Activated CD4-positive, alpha-beta T cell treated with anti-CD3 and anti-CD28 coated beads, Interleukin-2, amount 50 U/mL, for 48 hours (primary cell): ENCODE measurements at places on chromosomes 6 and 20.

- DNase-seq, result no peak
Observed at GRCh38 chr20:47468290-47469050, 33.2 kb upstream of the NCOA3 start.

DNA sequence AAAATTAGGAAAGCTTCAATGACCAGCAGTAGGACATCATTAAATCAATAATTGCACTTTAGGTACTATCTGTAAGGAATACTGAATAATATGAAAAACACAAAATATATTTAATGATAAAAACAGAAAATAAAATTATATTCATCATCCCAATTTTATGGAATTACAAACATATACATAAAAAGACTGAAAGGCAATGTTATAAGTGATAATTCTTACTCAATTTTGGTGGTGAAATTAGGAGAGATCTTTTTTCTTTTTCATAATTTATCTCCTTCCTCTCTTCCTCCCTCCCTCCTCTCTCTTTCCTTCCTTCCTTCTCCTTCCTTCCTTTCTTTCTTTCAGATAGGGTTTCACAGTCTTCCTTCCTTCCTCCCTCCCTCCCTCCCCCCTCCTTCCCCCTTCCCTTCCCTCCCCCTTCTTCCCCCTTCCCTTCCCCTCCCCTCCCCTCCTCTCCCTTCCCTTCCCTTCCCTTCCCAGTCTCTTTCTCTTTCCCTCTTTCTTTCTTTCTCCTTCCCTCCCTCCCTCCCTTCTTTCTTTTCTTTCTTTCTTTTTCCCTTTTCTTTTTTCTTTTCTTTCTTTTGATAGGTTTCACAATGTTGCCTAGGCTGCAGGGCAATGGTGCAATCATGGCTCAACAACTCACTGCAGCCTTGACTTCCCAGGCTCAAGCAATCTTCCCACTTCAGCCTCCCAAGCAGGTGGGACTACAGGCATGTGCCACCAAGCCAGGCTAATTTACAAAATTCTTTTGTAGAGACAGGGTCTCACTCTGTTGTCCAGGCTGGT, 36.8 kb downstream of the RSPH3 start:
- DNase-seq, result no peak

DNA sequence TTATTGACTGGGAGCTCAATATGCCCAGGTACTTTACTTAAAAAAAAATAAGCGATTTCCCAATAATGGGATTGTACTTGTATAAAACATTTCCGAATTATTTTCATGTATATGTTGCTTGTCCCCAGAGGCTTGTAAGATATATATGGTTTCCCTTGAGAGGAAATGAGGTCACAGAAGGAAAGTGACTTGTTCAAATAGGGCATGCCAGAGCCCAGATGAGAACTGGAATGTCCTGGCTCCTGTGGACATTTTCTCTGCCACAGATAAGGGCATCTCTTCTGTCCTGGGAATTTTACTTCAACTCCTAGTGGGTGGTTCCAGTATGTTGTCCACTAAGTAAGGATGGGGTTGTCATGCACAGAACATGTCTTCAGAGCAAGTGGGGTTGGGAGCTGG, 63.0 kb downstream of the LYRM2 start:
- DNase-seq, result no peak

DNA sequence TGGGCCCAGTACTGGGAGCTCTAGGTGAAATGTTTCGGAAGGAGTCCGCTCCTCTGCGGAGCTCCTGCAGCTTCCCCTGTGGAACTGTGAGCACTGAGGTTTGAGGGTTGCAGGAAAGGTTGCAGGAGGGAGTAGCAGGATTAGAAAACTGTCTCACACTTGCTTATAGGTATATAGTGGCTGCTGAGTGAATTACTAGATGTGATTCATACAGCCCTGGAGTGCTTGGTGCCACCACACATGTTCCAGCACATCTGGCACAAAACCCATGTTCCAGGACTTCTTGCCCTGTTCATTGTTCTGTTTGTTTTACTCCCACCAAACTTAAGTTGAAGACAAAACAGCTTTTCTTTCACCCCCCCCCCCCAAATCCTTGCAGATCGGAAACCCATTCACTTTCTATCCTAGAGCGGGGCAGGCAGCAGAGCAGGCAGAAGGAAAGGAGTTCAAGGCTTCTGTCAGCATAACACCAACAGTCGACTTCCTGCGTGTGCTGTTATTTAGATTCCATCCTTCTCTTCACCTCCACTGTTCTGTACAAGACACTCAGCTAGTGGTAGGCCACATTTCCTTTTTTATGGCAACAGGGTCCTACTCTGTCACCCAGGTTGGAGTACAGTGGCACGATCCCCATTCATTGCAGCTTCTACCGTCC, 669 bp upstream of the PEX6 start:
- DNase-seq, result no peak

GRCh38 chr6:52536424-52536916, 40.4 kb downstream of the TRAM2 start:
- DNase-seq, result no peak

GRCh38 chr6:18444111-18444510, 57.0 kb downstream of the RNF144B start:
- DNase-seq, result no peak

DNA sequence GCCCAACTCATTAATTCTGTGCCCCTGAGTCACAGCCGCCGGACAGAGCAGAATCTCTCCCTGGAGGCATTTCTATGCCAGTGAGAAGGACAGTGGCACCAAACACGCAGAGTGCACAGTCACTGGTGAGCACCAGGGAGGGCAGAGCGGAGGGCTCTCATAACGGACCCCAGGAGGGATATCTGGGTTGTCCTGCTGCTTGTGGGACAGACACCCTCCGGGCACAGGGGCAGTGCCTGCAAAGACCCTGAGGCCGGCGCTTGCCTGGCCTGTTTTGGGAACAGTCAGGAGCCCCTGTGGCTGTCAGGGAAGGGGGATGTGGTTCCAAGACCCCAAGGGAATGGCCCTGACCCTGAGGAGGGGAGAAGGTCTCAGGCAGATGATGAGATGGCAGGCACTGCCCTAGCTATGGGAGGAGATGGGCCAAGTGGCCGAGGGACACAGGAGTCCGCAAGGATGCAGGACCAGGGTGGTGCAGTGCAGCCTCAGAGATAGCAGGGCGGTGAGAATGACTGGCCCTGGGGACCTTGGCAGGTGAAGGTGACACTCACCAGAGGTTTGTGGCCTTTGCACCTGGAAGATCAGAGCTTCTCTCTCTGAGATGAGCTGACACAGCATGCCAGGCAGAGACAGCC, 270.8 kb downstream of the SMOC2 start:
- no peak for DNase-seq

DNA sequence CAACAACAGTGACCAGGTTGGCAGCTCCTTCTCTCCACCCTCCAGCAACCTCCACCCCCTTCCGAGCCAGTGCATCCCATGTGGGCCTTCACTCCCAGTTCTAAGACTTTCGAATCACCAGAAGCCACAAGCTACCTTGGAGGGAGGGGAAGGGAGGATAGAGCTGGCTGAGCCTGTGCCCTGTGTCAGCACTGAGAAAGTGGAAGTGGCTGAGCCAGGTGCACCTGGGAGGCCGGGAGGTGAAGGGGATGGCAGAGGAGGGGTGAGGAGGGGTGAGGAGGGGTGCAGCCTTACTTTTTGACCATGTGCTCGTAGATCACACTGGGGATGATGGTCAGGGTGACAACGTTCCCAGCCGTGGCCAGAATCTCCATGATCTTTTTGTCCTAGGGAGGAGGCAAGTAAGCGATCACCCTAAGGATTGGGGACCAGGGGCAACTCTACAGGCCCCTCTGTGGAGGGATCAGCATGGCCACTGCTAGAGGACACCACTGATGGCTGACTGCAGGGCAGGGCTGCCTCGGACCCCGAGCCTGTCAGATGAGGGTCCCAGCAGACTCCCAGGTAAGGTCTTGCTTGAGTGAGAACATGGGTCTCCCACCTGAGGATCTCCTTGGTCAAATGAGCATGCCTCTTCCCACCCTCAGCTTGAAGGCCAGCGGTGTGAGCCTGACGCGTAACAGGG, 18.3 kb downstream of the SDCBP2 start:
- DNase-seq, result no peak

GRCh38 chr20:3727401-3728021, 5.0 kb upstream of the HSPA12B start:
- no peak for DNase-seq

GRCh38 chr6:20253021-20253420, 40.8 kb upstream of the MBOAT1 start:
- DNase-seq, result no peak

DNA sequence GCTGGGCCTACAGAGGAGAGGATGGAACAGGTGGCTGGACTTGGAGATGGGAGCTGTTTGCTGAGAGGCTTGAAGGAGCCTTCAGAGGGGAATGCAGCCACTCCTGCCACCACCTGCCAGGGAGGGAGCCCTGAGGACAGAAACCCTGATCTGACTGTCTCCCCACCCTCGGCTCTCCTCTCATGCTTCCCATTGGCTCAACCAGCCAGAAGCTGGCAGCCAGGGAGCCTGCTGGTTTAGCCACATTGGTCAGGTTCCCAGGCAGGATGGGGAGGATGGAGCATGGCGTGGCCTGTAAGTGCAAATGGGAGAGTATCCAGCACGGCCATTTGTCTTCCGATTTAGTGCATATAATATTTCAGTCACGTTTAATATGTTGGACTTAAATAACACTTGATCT, 12.8 kb downstream of the TREM1 start:
- DNase-seq, result no peak

DNA sequence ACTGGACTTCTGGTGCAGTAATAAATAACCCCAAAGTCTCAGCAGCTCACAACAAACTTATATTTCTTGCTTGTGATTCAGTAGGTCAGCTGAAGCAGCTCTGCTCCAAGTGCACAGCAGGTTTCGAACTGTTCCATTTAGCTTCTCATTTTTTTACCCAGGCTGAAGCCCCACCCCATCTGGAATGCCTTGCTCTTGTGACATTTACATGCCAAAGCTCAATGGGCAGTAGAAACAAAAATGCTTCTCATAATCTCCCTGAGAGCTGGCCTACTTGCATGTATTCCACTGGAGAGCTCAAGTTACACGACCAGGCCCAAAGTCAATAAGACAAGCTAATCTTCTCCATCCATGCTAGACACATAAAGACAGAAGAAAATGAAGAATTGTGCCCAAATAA, 165.2 kb downstream of the HAO1 start:
- DNase-seq, result no peak

DNA sequence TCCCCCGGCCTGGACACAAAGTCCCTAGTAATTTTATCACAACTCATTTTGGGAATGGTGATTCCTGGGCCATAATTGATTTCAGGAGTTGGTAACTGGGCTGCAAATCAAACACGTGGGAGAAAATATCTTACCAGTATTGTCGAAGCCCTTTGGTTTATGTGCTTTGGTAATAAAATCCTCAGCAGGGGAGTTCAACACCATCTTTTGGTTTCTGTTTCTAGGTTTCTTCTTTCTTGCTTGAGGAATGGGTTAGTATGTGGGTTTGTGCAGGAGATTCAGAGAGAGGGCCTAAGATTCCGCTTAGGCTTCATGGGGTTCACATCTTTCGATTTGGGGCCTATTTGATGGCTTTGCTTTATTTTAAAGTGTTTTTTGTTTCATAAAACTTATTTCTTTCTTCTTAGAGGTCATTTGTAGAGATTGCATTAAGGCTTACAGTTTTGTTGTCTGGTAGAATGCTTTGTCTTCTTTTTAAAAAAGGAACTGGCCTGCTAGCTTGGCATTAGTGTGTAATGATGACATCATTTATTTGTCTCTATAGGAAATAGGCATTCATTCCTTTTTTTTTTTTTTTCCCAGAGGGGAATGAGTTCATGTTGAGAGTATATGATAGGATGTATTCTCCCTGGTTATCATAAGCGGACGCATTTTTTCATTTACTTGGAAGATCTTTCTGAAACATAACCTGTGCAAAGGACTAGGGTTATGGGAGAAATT, 45.8 kb downstream of the CYP24A1 start:
- no peak for DNase-seq

- no peak for DNase-seq
Observed at GRCh38 chr6:80336911-80337310, 230.4 kb downstream of the BCKDHB start.

DNA sequence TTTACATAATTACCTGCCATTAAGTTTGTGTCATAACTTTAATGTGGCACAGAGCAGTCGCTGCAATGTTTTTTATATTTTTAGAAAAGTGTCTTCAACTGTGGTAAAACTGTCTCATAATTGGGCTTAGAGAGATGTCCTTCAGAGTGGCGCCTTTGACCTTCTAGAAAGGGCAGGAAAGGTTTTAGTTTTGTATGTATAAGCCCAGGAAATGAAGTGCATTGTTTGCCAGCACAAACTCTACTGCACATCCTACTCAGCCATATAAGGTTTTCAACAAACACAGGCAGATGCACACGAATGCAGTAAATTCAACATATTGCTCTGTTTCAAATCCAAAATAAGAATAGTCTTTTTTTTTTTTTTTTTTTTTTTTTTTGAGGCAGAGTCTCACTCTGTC, 201.4 kb downstream of the ALDH8A1 start:
- no peak for DNase-seq

- DNase-seq, result no peak
Observed at GRCh38 chr20:57434390-57434700, 43.1 kb downstream of the RBM38 start.

GRCh38 chr6:1479095-1479494, 89.7 kb downstream of the FOXF2 start:
- DNase-seq, result no peak

DNA sequence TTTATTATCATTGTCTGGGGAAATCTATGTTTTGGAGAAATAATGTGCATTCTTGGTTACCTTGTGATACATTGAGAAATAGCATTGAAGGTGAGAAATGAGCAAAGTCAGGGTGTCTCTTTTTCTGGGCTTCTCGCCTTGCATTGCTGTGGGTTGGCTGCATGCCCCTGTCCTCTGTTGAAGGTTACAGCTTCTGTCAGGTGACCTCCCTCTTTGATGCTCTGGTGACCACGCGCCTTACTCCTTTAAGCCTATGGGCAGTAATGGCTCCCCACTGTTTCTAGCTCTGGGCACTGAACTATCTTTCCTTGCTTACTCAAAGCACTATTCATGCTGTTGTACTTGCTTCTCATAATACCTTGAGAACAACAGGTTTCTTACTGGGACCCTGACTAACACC, 14.6 kb downstream of the ADGRB3 start:
- DNase-seq, result no peak

DNA sequence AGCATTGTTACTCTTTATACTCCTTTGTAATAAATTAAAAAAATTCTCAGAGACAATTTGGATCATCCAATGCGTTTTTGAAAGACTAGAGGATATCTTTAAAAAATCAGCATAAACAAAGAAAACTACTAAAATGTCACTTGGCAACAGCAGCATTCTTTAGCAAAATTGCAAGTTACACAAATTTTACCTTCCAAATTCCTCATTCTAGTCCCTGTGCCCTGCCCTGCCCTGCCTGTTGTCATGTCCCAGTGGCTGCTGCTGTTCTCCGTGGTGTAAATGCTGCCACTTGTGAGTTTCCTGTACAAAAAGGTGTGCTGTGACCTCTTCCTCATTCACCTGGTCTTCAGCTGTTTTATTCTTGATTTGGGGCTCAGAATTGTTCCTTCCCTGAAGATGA, 83.2 kb downstream of the CDC5L start:
- no peak for DNase-seq

DNA sequence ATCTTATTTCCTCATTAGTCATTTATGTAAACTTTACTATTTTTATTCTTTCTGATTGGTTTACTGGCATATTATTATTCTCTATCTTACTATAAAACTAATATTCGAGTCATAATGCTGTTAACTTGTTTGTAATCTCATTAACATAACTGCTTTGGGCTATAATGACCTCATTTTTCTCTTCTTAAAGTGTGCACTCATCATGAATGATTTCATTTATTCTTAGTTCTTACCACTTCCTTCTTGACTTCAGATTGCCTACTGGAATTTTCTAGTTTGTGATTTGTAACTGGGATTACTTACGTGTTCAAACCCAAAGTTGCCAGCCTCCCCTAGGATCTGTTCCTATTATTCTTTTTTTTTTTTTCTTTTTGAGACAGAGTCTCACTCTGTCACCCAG, 91.8 kb upstream of the TNFAIP3 start:
- DNase-seq, result no peak

GRCh38 chr6:38020593-38020992, 201.1 kb downstream of the ZFAND3 start:
- DNase-seq, result no peak
